ENCODE measurements at places on chromosomes 5 and 9.

DNA sequence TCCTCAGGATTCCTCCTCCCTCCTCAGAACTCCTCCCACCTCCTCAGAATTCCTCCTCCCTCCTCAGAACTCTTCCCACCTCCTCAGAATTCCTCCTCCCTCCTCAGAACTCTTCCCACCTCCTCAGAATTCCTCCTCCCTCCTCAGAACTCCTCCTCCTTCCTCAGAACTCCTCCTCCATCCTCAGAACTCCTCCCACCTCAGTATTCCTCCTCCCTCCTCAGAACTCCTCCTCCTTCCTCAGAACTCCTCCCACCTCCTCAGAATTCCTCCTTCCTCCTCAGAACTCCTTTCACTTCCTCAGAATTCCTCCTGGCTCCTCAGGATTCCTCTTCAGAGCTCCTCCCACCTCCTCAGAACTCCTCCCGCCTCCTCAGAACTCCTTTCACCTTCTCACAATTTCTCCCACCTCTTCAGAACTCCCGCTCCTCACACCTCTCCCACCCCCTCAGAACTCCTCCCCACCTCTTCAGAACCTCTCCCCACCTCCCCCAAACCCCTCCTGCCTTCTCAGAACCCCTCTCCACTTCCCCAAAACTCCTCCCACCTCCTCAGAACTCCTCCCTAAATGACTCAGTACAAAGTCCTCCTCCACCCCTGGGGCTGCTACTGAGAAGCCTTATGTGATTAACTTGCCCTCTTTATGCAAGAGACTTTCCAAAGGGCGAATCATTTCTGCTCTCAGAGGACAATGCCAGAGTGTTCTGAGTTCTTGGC, 23.2 kb downstream of the SLC46A2 start:
- peak; percentile 62 for DNase-seq

DNA sequence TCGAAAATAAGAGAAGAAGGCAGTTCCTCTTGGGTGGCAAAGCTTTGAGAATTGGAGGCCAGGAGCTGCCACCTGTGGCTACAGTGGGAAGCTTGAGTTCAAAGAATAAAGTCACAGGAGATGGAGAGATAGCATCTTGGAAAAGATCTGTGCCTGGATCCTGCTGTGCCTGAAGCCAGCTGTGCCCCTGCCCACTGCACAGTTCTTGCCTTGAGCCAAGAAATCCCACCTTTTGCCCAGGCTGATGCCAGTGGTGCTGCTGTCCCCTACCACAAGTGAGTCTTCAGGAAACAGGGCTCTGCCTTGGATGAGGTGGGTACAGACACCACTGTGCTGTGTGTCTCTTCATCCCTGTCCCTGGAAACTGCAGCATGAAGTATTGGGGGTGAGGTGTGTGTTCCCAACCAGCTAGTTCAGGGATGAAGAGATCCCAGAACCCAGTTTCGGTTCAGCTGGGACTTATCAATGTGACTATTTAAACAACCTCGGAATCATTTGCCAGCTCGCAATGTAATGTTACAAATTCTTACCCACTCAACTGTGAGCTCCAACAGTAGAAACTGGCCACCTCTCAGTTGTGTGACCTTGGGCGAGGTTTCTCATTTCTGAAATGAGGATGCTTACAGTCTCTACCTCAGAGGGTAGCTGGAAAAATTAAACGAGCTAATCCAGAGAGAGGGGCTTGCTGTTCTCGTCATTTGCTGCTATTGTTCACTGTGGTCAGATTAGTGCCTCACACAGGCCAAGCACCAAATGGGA, 5.9 kb downstream of the IER5L start:
- DNase-seq: no peak

DNA sequence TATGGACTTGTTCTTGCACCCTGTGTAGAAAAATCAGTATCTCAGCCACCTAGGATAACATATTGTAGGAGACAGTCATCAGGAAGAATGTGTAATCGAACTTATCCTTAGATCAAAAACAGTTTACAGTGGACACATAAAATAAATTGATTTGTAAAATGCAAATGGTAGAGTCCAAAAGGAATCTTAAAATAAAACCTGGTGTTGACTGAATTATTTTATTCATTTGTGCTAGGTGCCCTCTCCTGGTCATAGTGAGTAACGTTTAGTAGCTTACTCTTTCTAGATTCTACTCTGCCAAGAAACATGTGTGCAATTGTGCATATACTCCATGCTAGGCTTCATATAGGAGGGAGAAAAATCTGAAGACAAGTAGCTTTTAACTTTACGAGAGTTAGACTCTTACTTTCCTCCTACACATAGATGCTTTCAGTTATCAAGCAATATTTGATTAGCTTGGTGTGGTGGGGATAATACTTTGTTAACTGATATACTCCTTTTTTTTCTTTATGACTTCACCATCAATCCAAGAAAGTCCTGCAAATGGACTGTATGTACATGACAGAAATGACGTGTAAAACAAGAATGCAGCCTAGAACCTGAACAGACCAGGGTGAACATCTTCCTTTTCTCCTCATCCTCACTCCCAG, 23.7 kb upstream of the LOX start:
- DNase-seq: peak; percentile 26

DNA sequence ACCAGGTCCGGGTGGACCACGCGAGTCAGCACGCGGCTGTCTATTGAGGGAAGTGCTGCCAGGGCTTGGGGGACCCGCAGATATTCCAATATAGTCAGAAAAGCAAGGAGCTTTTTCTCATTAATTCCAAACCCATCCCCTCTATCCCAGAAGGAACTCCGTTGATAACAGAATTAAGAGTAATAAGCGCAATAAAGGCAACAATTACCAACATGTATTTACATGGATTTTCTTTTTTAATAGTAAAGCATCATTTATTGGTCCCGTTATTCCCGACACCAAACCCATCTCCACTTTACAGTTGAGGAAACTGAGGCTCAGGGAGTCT, 7.7 kb downstream of the PHF19 start:
- no peak for DNase-seq

DNA sequence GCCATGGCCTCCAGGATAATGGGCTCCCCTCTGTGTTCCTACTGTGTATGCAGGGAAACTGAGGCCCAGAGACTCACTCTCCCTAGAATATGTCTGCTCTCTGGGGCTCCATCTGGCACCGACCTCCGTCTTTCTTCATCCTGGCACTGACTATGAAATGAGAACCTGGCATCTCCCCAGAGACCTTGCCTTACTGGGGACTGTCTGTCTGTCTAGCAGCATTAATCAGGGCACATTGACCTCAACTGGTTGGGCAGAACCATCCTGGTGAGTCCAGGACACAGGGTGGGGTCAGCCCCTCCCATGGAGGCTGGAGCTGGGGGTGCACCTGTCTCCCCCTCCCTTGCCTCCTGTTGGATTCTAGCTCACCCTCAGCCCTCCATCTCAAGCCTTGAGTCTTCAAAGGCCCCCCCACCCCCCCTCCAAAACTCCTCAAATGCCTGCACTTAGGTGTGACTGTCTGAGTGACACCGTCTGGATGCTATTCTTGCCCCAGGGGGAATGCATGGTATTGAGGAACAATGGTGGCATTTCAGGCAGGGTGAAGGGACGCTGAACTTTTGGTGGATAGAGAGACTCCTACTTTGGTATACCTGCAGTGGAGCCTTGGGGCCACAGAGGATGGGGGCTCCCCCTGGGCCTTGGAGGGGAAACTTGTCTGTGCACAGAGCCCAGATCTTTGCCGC, 12.8 kb upstream of the PITX1 start:
- no peak for DNase-seq

DNA sequence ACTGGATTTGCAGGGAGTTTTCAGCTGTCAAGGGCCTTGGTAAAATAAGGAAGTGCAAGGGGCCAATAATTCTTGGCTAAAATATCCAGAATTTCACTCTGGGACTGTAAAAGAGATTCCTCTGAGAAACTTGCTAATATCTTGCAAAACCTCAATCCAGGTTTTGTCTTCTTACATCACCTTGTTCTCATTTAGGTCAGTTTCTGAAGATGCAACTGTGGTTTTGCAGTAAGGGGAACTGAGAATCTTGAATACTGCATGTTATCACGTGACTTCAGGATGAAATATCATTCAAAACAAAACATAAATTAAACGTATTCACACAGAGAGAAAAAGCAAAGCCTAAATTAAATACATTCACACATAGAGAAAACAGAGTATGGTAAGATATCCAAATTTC, 35.0 kb upstream of the RIC1 start:
- DNase-seq: no peak

DNA sequence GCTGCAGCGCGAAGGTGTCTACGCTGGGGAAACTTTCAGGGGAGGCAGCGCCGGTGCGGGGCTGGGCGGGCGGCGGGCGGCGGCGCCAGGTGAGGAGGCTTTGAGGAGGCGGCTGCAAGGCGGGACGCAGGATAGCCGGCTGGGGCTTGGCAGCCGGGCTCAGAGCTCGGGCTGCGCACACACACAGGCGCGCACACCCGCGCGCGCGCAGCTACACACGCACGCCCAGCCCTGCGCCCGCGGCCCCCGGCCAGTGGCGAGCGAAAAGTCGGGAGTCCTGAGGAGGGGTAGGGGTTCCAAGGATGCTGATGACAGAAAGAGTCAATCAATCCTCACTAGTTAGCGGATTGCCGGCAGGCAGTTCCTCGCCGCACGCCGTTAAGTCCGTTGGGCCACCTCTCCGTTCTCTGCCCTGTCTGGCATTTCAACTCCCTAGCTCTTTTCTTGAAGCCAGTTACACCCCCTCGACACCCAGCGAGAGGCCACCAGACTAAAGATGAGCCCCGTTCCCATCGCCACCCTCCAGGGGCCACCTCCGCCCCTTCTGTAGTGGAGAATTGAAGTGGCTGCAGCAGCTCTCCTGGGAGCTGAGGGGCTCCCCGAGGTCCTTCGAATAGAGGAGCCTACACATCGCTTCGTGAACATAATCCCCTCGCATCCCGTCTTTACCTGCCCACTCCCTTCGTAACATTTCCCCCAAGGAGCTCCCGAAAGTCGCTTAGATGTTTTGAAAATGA, 1640.3 kb upstream of the C9orf72 start:
- no peak for DNase-seq

GRCh38 chr5:55578771-55579170, 44.0 kb upstream of the PLPP1 start:
- DNase-seq: no peak

- no peak for DNase-seq
These were observed 4.8 kb downstream of the N4BP3 start for GRCh38 chr5:178117923-178118701.

GRCh38 chr9:100690438-100690837, 112.6 kb downstream of the CAVIN4 start:
- DNase-seq: no peak

GRCh38 chr9:18935541-18935940, 97.5 kb downstream of the SAXO1 start:
- no peak for DNase-seq

GRCh38 chr5:69305512-69305911, 27.1 kb downstream of the CCDC125 start:
- DNase-seq: no peak

DNA sequence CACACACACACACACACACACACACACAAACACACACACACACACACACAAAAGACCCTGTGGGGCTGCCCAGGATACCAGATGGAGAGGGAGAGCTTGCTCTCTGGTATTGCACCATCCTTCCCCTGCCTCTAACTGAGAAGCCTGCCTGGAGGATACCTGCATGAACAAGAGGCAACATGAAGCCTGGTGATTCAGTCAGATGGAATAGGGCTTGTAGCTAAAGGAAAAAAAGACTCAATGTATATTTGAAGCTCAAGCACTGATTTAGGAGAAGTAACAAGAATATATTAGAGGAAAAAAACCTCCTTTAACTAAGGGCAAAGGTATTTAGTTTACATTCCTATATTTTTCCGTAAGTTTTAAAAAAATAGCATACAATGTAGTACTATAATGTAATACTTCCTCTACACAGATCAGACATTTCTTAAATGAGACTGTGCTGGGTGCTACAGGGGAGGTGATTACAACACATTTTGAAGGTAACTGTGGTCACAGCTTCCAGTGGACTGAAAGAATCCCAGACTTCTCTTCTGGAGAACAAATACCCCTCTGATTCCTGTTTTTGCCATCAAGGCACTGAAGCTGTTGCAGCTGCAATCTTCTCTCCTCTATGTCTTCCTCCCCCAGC, 169.3 kb downstream of the DCP2 start:
- no peak for DNase-seq

DNA sequence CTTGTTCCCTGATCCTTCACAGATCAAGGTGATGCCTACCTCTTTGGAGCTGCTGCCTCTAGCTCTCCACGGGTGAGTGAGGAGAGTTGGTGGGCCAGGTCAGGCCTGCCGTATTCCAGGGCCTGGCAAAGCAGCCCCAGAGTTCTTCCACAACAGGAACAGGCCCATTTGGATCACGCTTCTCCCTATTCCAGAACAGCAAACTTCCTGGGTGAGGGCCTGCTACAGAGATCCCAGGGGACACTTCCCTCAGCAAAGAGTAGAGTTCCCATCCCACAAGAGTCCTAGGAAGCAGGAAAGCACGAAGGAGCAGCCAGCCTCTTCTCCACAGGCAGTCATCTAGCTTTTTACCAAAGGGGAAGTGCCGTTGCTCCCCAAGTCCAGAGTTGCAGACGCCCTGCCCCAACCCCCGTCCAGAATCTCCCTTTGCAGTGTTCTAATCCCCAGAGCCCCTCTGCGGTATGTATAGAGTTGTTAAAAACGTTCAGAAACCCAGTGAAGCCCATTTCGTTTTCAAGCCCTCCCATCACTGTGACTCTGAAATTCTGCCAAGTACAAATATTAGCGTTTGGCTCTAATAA, 9.3 kb upstream of the DNAJB5 start:
- no peak for DNase-seq

DNA sequence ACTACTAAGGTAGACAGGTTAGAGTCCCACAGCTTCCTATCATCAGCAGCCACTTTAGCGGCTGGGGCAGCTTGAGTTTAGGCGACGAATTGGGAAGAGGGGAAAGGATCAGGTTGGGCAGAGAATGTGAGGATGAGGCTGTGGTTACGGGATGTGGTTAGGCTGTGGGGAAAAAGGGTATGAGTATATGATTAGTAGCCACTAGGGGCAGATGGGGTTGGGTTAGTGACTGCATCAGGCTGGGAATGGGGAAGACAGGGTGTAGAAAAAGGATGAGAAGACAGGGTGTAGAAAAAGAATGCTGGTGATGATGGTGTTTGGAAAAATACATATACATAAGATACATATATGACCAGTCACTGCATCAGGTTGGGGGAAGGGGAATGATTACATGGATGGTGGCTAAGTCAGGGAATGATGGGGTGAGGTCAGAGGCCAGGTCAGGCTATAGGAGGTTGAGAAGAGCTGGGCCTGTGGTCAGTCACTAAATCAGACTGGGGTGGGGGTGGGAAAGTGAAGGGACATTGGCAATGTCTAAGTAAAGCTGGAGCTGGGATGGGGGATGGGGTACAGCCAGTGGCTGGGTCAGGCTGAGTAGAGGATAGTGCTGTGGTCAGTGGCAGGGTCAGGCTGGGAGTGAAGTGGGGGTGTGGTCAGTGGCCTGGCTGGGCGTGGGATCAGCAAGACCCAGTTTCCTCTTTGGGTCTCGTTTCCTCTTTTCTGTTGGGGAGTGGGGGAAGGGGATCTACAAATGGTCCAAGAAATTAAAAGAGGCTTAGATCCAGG, 2.1 kb downstream of the TLN1 start:
- DNase-seq: peak; percentile 63

GRCh38 chr9:91146391-91147019, 215.2 kb downstream of the AUH start:
- no peak for DNase-seq

- no peak for DNase-seq
These were observed 62.7 kb upstream of the GRAMD2B start for GRCh38 chr5:126360467-126360866.

GRCh38 chr9:14214065-14214684, 99.8 kb downstream of the NFIB start:
- DNase-seq: no peak

- DNase-seq: no peak
These were observed 136.4 kb downstream of the SEMA5A start for GRCh38 chr5:9409413-9409960.

- no peak for DNase-seq
These were observed 176.4 kb downstream of the XRCC4 start for GRCh38 chr5:83253720-83254119.

Measured in HTR-8/SVneo (cell line).